NCI-H1105 (cell line): ENCODE measurements at places on chromosomes 6 and 20.

DNA sequence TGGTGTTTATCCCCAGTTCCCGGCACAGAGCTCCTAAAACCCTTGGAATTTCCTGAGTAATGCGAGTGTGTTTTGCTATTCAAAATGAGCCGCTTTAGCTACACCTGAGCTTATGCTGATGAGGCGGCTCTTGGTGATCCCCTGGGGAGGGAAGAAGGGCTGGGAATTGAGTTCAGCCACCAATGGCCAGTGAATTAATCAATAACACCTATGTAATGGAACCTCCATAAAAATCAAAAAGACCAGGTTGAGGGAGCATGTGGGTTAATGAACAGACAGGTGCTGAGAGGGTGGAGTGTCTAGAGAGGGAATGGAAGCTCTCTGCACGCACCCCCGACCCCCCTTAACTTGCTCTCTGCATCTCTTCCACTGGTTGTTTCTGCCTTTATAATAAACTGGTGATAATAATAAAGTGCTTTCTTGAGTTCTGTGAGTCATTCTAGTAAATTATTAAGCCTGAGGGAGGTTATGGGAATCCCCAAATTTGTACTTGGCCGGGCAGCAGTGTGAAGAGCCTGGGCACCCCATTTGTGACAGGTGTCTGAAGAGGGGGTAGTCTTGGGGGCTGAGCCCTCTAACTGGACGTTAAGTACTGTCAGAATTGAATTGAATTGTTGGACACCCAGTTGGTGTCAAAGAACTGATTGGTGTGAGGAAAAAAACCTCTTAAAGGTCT lies 24.6 kb upstream of the SERPINB1 start:
- DNase-seq, result no peak

GRCh38 chr6:52546678-52547077 lies 30.2 kb downstream of the TRAM2 start:
- DNase-seq, result no peak

DNA sequence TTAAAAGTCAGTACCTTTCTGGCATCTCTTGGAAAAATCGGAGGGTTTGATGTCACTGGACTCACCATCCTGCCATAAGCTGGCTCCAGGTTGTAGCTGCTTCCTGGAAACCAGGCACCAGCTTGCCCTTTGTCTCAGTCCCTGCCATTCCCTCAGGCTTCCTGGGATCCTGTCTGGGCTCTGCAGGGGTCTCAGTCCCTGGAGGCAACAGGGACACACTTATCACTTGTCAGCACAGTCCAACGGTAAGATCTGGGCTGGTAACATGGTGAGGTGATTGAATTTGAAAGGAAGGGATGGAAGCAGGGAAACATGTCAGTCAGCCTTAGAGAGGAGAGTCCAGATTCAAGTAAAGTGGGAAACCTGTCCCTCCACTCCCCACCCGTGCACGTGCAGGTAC lies 147.6 kb upstream of the ECI2 start:
- no peak for DNase-seq

- DNase-seq, result no peak
Observed at GRCh38 chr6:109977791-109978173, 329 bp upstream of the GPR6 start.

- no peak for DNase-seq
Observed at GRCh38 chr6:155115893-155116570, 120.9 kb downstream of the TIAM2 start.

DNA sequence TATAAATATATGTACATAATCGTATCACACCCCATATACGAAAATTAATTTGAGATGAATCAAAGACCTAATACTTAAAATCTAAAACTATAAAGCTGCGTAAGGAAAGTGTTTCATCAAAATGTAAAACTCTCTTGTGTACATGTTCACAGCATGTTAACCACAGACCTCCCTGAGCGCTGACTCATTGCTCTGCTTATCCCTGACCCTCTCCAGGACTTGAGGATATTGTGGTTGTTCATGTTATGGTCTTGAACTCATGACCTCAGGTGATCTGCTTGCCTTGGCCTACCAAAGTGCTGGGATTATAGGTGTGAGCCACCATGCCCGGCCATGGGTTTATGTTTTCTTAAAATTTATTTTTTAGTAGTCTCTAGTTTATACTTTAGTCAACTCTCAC lies 14.2 kb downstream of the FAM83B start:
- no peak for DNase-seq
